ENCODE measurements at places on chromosomes 3 and 15. TPM values are rescaled to one million over a fixed set of nuclear protein-coding genes. Genes with fewer than 3 reads are reported as not detected.

The FAM107A gene
- 4.7 TPM for polyA plus RNA-seq

The PCOLCE2 gene
- polyA plus RNA-seq, result 10.4 TPM

- no peaks in the 10 kb centered on the region for H3K36me3 ChIP-seq
- no peaks in the 10 kb centered on the region for H3K4me1 ChIP-seq
- H3K27me3 ChIP-seq, result no peaks in the 10 kb centered on the region
- no peak overlapping the region for H3K27ac ChIP-seq
These were observed 64.3 kb upstream of the GOLGA8B start for GRCh38 chr15:34647569-34648293.

- H3K27me3 ChIP-seq, result no peaks in the 10 kb centered on the region
- H3K27ac ChIP-seq, result no peak overlapping the region
- H3K4me1 ChIP-seq, result no peaks in the 10 kb centered on the region
- H3K36me3 ChIP-seq, result no peaks in the 10 kb centered on the region
- H3K4me3 ChIP-seq, result no peak overlapping the region
- DNase-seq, result no peak
These were observed 33.0 kb upstream of the LARS2 start for GRCh38 chr3:45355351-45355750.

GRCh38 chr3:17238023-17238422 lies 353.3 kb downstream of the PLCL2 start:
- no peaks in the 10 kb centered on the region for H3K27me3 ChIP-seq
- DNase-seq, result no peak
- no peaks in the 10 kb centered on the region for H3K4me1 ChIP-seq
- H3K36me3 ChIP-seq, result no peaks in the 10 kb centered on the region
- H3K27ac ChIP-seq, result no peak overlapping the region

GRCh38 chr15:89732451-89733172 lies 18.4 kb downstream of the MESP1 start:
- no peak overlapping the region for H3K4me3 ChIP-seq
- no peaks in the 10 kb centered on the region for H3K4me1 ChIP-seq
- H3K27me3 ChIP-seq, result no peaks in the 10 kb centered on the region

- H3K36me3 ChIP-seq, result no peaks in the 10 kb centered on the region
- no peak overlapping the region for H3K27ac ChIP-seq
- no peaks in the 10 kb centered on the region for H3K27me3 ChIP-seq
- H3K4me3 ChIP-seq, result no peak overlapping the region
- DNase-seq, result no peak
- no peaks in the 10 kb centered on the region for H3K4me1 ChIP-seq
These were observed 533.5 kb upstream of the TBL1XR1 start for GRCh38 chr3:177730814-177731213.

- H3K27me3 ChIP-seq, result no peaks in the 10 kb centered on the region
- no peak overlapping the region for H3K27ac ChIP-seq
- no peaks in the 10 kb centered on the region for H3K36me3 ChIP-seq
- peaks cover 15% of the 10 kb centered on the region for H3K4me1 ChIP-seq
- DNase-seq, result no peak
These were observed 58.5 kb upstream of the TNFSF10 start for GRCh38 chr3:172581757-172582166.

- no peaks in the 10 kb centered on the region for H3K27me3 ChIP-seq
- peaks cover 7% of the 10 kb centered on the region for H3K36me3 ChIP-seq
- no peak overlapping the region for H3K27ac ChIP-seq
- H3K4me3 ChIP-seq, result no peak overlapping the region
These were observed 11.1 kb upstream of the TEX264 start for GRCh38 chr3:51659942-51660341.

The USP50 gene
- not detected for polyA plus RNA-seq

GRCh38 chr3:147851062-147851461 lies 441.9 kb downstream of the ZIC1 start:
- DNase-seq, result no peak
- no peaks in the 10 kb centered on the region for H3K27me3 ChIP-seq
- no peak overlapping the region for H3K4me3 ChIP-seq
- H3K36me3 ChIP-seq, result no peaks in the 10 kb centered on the region

DNA sequence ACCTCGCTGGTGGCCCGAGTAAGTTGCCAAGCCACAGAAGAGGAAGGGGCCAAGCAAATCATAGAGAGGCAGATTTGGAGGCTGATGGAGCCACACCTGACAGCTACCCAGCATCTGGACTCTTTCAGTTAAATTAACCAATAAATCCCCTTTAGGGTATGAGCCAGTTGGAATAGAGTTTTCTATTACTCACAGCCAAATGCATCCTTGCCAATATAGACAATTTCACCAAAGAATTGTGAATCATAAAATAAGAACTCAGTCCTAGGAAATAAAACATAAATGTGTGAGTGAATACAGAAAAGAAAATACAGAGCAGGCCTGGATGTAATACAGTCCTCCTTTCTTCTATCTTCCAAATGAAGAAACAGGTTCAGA lies 161.6 kb upstream of the ANKRD28 start:
- DNase-seq, result no peak
- no peaks in the 10 kb centered on the region for H3K27me3 ChIP-seq
- H3K4me3 ChIP-seq, result no peak overlapping the region
- H3K27ac ChIP-seq, result no peak overlapping the region
- H3K4me1 ChIP-seq, result no peaks in the 10 kb centered on the region
- no peaks in the 10 kb centered on the region for H3K36me3 ChIP-seq

- H3K27me3 ChIP-seq, result no peaks in the 10 kb centered on the region
- H3K36me3 ChIP-seq, result no peaks in the 10 kb centered on the region
- no peak overlapping the region for H3K27ac ChIP-seq
These were observed 93.5 kb downstream of the FMN1 start for GRCh38 chr15:33101036-33101435.

The PRR20G gene
- polyA plus RNA-seq, result not detected

- H3K4me1 ChIP-seq, result no peaks in the 10 kb centered on the region
- H3K27me3 ChIP-seq, result no peaks in the 10 kb centered on the region
- H3K27ac ChIP-seq, result no peak overlapping the region
- H3K4me3 ChIP-seq, result no peak overlapping the region
- no peaks in the 10 kb centered on the region for H3K36me3 ChIP-seq
- DNase-seq, result no peak
These were observed 22.6 kb downstream of the PLA2G4D start for GRCh38 chr15:42071717-42072116.

GRCh38 chr3:151282921-151283320 lies 4.6 kb upstream of the P2RY14 start:
- DNase-seq, result no peak
- no peak overlapping the region for H3K27ac ChIP-seq
- no peak overlapping the region for H3K4me3 ChIP-seq
- no peaks in the 10 kb centered on the region for H3K27me3 ChIP-seq

The CYP11A1 gene
- 2.2 TPM for polyA plus RNA-seq

The CYP1A1 gene
- polyA plus RNA-seq, result 1.0 TPM

The KBTBD13 gene
- not detected for polyA plus RNA-seq

GRCh38 chr3:81432456-81432855 lies 329.0 kb downstream of the GBE1 start:
- H3K27me3 ChIP-seq, result no peaks in the 10 kb centered on the region
- H3K4me3 ChIP-seq, result no peak overlapping the region
- H3K4me1 ChIP-seq, result no peaks in the 10 kb centered on the region
- no peaks in the 10 kb centered on the region for H3K36me3 ChIP-seq

The IQCF5 gene
- not detected for polyA plus RNA-seq

GRCh38 chr3:107430214-107430995 lies 53.2 kb downstream of the CCDC54 start:
- no peaks in the 10 kb centered on the region for H3K27me3 ChIP-seq
- DNase-seq, result peak; percentile 40
- peak overlapping the region; percentile 92 for H3K4me3 ChIP-seq
- no peaks in the 10 kb centered on the region for H3K36me3 ChIP-seq
- peak overlapping the region; percentile 81 for H3K27ac ChIP-seq

- no peak overlapping the region for H3K27ac ChIP-seq
- H3K36me3 ChIP-seq, result no peaks in the 10 kb centered on the region
- H3K27me3 ChIP-seq, result no peaks in the 10 kb centered on the region
- H3K4me3 ChIP-seq, result no peak overlapping the region
- no peak for DNase-seq
These were observed 21.3 kb upstream of the RAB11A start for GRCh38 chr15:65847989-65848388.

The NPAP1 gene
- not detected for polyA plus RNA-seq

The GP5 gene
- polyA plus RNA-seq, result 0.15 TPM

The ERICH6 gene
- polyA plus RNA-seq, result not detected

- no peaks in the 10 kb centered on the region for H3K4me1 ChIP-seq
- no peak overlapping the region for H3K4me3 ChIP-seq
- peaks cover 3% of the 10 kb centered on the region for H3K27me3 ChIP-seq
- no peak overlapping the region for H3K27ac ChIP-seq
- no peak for DNase-seq
- H3K36me3 ChIP-seq, result no peaks in the 10 kb centered on the region
These were observed 15.9 kb downstream of the MEGF11 start for GRCh38 chr15:66237513-66238235.

- no peak overlapping the region for H3K27ac ChIP-seq
- no peak overlapping the region for H3K4me3 ChIP-seq
- H3K4me1 ChIP-seq, result peaks cover 20% of the 10 kb centered on the region
- DNase-seq, result no peak
- H3K36me3 ChIP-seq, result no peaks in the 10 kb centered on the region
- H3K27me3 ChIP-seq, result no peaks in the 10 kb centered on the region
These were observed 409.6 kb upstream of the TBL1XR1 start for GRCh38 chr3:177606891-177607290.

GRCh38 chr3:69764861-69765260 lies 25.6 kb downstream of the MITF start:
- no peaks in the 10 kb centered on the region for H3K27me3 ChIP-seq
- H3K4me1 ChIP-seq, result peaks cover 2% of the 10 kb centered on the region
- H3K36me3 ChIP-seq, result no peaks in the 10 kb centered on the region
- no peak for DNase-seq
- peak overlapping the region; percentile 33 for H3K27ac ChIP-seq

- no peak for DNase-seq
- H3K36me3 ChIP-seq, result peaks cover 14% of the 10 kb centered on the region
- no peaks in the 10 kb centered on the region for H3K27me3 ChIP-seq
- H3K4me1 ChIP-seq, result no peaks in the 10 kb centered on the region
These were observed 9.7 kb upstream of the CYFIP1 start for GRCh38 chr15:22989576-22990477.

DNA sequence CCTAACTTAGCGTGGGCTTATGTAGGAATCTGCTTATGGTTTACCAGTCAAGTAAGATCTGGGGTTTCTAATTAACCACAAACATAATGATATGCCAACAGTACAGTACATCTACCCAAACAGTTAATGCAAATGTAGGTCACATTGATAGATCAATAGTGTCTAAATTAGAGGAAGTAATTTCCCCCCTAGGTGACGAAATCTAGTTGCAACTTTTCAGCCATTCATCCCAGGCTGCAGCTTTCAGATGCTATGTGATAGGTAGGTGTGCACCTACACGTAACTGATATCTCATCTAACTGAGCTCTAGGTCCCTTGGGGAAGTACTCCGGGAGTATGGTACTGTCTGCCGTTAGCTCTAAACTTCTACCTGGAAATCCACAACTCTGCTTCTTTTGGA lies 57.2 kb downstream of the CRTC3 start:
- DNase-seq, result no peak
- H3K4me1 ChIP-seq, result peaks cover 4% of the 10 kb centered on the region
- H3K27ac ChIP-seq, result no peak overlapping the region
- H3K27me3 ChIP-seq, result no peaks in the 10 kb centered on the region
- no peak overlapping the region for H3K4me3 ChIP-seq

- no peak overlapping the region for H3K4me3 ChIP-seq
- no peaks in the 10 kb centered on the region for H3K27me3 ChIP-seq
- no peak overlapping the region for H3K27ac ChIP-seq
- no peaks in the 10 kb centered on the region for H3K4me1 ChIP-seq
- H3K36me3 ChIP-seq, result no peaks in the 10 kb centered on the region
These were observed 47.4 kb downstream of the PAQR5 start for GRCh38 chr15:69346112-69346511.

DNA sequence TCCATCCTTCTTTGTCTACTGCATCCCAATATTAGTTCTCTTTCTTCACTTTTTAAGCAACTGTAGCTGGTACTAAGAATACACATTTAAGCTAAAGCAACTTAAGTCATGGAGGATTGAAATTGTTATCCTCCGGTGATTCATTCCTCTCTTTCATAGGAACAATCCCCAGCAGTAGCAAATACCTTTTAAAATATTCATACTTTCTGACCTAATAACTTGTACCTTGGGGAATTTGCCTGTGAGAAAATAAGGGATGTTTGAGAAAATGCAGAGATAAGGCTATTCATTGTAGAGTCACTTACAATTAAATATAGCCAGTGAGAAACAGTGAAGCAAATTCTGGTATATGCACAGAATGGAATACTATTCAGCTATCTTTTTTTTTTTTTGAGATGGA lies 66.0 kb downstream of the VPS13C start:
- no peaks in the 10 kb centered on the region for H3K4me1 ChIP-seq
- DNase-seq, result no peak
- H3K36me3 ChIP-seq, result peaks cover 13% of the 10 kb centered on the region
- no peak overlapping the region for H3K4me3 ChIP-seq

- H3K4me3 ChIP-seq, result no peak overlapping the region
- peaks cover 10% of the 10 kb centered on the region for H3K4me1 ChIP-seq
- H3K27me3 ChIP-seq, result no peaks in the 10 kb centered on the region
- no peak for DNase-seq
- H3K27ac ChIP-seq, result no peak overlapping the region
These were observed 124.1 kb downstream of the THRB start for GRCh38 chr3:24370352-24371090.

DNA sequence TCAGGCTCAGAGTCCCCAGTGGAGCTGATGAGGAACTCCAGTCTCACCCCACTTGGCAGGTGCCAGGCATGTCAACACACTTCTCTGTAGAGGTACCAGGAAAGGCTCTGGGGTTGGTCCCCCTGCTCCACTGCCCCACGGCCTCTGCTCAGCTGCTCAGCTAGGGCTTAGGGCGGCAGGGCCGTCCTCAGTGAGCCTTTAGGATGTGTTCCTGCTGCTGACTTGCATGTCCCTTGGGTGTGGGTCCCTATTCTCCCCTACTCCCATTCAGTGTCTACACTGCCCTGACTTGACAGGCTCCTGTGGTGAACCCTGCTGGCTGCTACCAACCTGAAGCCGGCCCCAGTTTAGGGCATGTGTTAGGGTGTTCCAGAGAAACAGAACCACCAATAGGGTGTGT lies 17.9 kb upstream of the POLG start:
- H3K4me3 ChIP-seq, result no peak overlapping the region
- no peaks in the 10 kb centered on the region for H3K4me1 ChIP-seq
- H3K27me3 ChIP-seq, result no peaks in the 10 kb centered on the region
- H3K36me3 ChIP-seq, result no peaks in the 10 kb centered on the region
- DNase-seq, result no peak

DNA sequence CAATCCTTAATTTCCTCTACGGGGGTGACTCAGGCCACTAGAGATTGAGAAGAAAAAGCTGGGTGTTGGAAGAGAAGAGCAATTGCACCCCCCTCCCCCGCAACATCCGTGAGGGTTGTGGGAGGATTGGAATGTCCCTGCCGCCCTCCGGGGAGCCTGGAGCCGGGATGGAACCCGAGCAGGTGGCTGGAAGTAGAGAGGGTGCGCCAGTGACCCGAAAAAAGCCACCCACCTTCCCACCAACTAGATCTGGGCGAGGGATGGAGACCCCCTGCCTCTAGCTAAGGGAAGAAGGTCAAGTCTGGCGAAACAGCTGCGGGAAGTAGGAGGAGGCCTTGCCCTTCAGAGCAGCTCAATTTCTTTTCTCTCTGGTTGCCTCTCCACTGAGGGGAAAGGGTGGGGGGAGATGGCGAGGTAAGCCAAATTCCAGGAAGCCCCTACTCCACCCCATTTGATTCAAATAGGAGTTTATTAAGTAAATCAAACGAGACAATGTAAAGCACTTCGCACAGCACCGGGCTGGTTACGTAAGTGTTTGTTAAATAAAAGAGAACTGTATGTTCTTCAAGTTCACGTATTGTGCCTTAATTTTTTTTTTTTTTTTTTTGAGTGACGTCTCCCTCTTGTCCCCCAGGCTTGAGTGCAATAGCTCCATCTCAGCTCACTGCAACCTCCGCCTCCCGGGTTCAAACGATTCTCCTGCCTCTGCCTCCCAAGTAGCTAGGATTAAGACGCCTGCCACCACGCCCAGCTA lies 1.1 kb upstream of the WWTR1 start:
- H3K27ac ChIP-seq, result peak overlapping the region; percentile 98
- peaks cover 3% of the 10 kb centered on the region for H3K4me1 ChIP-seq
- no peaks in the 10 kb centered on the region for H3K36me3 ChIP-seq
- no peak for DNase-seq
